Mucosa of descending colon (tissue), 3 donors: ENCODE measurements at places on chromosomes 5 and 9. TPM values are rescaled to one million over a fixed set of nuclear protein-coding genes. Genes with fewer than 3 reads are reported as not detected.

DNA sequence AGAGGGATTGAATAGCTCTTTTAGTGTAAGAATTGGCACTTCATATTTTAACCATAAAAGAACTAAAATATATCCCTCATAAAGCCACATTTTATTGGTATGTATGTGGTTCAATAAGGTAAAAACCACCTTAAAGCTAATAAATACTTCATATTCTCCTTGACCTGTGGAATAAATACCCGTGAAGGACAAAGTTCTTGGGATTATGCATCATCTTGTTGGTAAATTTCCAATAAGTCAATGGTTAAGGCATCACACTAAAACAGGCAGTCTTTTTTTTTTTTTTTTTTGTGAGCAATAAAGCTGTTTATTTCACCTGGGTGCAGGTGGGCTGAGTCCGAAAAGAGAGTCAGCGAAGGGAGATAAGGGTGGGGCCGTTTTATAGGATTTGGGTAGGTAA is 161.9 kb downstream of the SNCAIP start:
- no peak for DNase-seq

DNA sequence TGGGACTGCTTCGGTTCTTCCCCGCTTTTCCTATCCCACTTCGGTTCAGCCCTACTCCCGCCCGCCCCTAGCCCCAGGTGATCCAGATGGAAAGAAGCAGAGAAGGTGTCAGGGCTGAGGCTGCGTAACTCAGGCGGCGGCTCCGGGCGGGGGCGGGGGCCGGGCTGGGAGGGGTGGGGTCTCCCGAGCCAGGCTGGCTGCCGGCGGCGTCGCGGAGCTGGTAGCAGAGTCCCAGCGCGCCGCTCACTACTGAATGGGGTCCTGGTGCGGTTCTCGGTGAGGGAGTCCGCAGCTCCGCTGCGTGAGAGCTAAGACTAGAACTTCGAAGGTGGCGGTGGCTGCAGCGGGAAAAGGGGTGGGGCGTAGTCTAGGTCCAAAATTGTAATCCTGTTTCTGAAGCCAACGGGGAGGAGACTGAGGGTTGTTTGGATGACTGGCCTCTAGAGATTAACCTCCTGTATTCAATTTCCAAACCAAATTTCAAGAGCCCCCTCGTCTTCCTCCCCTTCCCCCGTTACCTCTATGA is 1.4 kb downstream of the PRR16 start:
- DNase-seq: peak; percentile 21

GRCh38 chr5:135115591-135115990 is 81.6 kb upstream of the PITX1 start:
- DNase-seq: no peak

DNA sequence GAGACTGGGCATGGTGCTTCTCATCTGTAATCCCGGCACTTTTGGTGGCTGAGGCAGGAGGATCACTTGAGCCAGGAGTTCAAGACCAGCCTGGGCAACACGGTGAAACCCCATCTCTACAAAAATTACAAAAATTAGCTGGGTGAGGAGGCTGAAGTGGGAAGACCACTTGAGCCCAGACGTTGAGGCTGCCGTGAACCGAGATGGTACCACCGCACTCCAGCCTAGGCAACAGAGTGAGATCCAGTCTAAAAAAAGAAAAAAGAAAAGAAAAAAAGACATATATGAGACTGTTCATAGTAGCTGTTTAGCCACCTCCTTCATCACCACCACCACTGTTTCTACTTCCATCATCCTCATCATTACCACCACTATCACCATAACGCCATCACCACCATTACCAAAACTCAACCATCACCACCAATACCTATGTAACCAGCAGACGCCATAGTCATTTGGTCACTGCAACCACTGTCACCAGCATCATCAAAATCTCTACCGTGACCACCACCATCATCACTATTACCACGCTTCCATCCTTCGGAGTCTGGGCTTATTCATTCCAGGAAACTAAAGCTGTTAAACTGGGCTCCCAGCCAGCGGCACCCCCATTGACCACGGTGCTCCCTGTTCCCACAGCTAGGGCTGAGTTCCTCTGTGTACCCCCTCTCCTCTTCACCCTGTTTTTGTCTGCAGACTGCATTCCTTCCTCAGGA is 8.4 kb upstream of the KIF12 start:
- no peak for DNase-seq

The NEUROG1 gene
- total RNA-seq: not detected
